ENCODE measurements at places on chromosomes 3 and 15. TPM values are rescaled to one million over a fixed set of nuclear protein-coding genes. Genes with fewer than 3 reads are reported as not detected.

GRCh38 chr3:170454509-170454908, 35.8 kb downstream of the CLDN11 start:
- no peak for DNase-seq

Gene RAMAC
- 15.0 TPM for total RNA-seq

DNA sequence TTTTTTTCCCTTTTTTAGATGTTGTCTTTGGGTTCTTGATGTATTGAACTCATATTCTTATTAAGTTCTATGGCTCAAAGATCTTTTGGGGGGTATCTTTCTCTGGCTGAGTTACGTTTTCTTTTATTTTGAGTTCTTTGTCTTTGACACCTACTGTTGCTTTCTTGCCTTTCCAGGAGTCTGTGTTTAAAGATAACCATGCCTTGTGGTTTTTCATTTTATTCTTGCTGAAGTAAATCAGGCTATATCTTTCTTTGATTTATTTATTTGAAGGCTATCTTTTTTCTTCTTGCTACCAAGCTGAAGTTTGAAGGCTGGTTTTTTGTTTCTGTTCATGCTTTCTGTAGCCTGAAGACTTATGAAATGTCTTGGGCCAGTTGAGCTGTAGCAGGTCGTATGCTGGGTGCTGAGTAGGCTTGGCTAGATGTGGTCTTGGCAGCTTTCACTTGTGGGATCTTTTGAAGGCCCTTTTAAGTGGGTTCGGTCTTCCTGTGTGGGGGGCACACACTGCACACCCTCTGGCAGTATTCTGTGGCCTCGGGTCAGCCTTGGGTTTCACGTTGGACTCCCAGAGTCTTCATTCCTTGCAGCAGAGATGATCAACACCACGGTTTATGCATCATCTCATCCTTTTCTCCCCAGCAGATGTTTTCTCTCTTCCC, 17.5 kb downstream of the SLCO3A1 start:
- no peak for DNase-seq

GRCh38 chr15:86403914-86404583, 324.4 kb downstream of the AGBL1 start:
- no peak for DNase-seq

- peak; percentile 80 for DNase-seq
These were observed 103.1 kb downstream of the CMSS1 start for GRCh38 chr3:99920481-99921376.

- DNase-seq, result no peak
These were observed 636.6 kb upstream of the NR2F2 start for GRCh38 chr15:95693917-95694316.

Gene CD47
- total RNA-seq, result 37.7 TPM

Gene WDR72
- 0.10 TPM for total RNA-seq

Gene SAMMSON
- not detected for total RNA-seq

DNA sequence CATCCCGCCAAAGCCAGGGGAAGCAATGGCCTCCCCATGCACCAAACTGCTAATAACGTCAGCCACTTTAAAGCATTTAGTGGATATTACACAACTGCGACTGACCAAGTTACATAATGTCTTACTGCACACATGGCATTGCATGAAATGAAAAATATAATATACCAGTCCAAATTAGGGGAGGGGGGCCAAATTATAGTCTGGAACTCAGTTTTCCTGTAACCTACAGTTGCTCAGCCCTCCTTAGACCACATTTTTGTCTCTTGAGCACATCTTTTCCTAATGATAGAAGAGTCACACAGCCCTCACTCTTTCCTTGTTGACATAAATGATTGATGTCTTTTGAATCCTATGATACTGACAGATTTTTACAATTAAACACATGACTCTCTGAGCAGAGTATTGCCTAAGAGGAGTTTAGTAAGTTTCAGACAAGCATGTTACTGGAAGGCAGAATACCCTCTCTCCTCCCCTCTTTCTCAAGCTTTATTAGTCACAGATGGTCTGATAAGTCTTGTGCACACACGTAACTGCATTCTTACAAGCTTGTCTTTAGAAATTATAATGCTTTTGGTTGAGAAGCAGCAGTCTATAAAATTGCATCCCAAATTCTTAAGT, 1.1 kb upstream of the PLD1 start:
- DNase-seq, result peak; percentile 43

Gene ACTRT3
- 0.72 TPM for total RNA-seq

- no peak for DNase-seq
These were observed 55.6 kb downstream of the CGGBP1 start for GRCh38 chr3:88003115-88003755.

Gene FBXO40
- total RNA-seq, result 228 TPM
